Ammon's horn (tissue), 1 donor: ENCODE measurements at places on chromosomes 1 and 21.

DNA sequence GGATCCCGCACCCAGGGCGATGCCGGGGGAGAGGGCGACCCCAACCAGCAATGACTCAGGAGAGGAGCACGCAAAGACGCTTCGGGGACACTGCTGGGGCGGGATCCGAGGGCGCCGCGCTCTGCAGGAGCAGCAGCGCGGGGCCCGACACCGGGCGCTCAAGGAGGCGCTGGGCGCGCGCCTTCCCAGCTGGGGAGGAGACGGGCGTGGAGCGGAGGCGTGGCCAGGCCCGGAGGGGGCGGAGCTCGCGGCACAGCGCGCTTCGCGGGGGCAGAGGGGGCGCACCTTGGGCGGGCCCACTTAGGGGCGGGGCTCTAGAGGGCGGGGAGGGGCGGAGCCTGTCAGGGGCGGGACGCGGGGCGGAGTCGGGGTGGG, 369 bp downstream of the SUMO3 start:
- DNase-seq = peak; percentile 95

DNA sequence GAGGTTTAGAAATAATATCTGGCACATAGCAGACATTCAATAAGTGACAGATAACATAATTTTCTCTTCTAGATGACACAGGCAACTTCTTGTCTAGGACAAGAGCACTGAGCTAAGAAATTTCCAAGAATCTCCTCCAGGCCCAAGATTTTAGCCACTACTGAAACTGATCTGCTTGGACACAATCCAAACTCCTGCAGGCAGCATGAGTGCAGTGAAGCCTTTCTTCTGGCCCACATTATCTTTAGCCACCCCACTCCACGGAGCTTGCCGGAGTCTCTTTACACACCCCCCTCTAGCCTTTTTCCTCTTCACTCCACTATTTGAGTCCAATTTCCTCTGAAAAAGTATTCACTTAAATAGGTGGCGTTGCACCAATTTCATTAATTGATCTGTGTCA, 142.9 kb upstream of the DUSP10 start:
- no peak for DNase-seq

DNA sequence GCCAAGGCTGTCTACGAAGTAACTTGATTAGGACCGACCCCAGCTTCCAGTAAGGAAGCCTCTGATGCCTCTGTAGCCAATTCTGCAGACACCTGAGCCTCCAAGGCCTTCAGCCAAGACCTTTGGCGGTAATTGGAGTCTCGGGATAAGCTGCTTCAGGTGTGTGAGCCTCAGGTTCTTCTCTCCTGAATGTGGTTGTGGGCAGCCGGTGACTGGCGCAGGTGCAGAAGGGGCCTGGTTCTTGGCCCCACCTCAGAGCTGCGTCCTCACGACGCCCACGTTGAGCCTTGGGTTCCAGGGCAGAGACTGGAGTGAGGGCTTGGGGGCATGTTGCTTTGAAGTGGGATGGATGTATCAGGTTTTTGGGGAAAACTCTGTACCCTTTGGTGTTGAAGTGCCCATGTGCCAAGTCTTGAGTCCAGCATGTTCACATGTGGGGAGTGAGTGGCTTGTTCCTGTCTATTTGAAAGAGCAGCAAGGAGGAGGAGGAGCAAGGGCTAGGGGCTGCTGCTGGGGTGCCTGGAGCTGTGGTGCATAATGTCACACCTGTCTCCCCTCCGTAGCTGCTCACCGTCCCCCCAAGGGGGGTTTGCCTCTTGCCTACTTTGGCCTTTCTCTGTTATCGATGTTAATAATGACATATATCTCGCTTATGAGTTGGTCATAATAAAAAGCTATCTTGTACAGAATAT, 1.4 kb downstream of the PSEN2 start:
- DNase-seq = no peak

DNA sequence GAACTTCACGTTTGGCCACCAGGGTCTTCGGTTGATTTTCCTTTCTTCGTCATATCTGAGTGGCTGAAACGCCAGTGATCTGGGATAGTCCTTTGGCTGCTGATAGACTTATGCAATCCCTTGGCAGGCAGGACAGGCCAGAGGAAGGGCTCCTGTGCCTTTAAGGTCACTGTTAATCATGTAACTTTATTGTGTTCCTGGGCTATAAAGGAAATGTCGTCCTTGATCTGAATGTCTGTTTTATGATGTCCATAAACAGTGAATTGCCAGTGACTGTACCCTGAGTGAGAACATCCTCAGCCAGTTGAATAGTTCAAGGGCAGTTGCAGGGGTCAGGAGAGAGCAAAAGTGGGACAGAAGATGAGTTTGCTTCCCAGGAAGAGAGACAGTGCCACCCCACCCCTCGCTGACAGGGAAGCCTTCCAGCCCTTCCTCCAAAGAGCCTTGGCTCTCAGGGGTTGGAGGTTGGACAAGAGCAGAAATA, 68.0 kb downstream of the PDE9A start:
- no peak for DNase-seq

GRCh38 chr1:119935373-119935772, 39.1 kb upstream of the ADAM30 start:
- DNase-seq = no peak

- no peak for DNase-seq
These were observed 35.5 kb downstream of the CRP start for GRCh38 chr1:159678939-159679338.

GRCh38 chr1:199753513-199753912, 274.0 kb upstream of the NR5A2 start:
- DNase-seq = no peak

GRCh38 chr1:152164517-152165136, 5.6 kb upstream of the RPTN start:
- no peak for DNase-seq

DNA sequence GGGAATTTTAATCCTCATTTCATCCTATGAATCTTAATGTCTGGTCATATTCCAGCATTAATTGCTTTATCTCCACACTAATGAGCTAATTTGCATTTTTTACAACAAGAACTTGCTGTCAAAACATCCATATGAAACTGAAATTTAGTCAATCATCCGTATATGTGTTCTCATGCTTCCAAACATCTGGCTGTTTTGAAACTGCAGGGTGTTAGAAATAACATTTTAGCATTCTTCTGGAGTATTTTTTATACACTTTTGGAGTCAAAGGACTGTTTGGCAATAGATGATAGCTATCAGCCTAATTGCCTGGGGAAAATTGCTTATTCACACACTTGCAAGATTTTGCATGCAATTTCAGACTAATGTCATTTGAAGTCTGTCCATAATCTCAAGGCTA, 1639.3 kb downstream of the KCNT2 start:
- DNase-seq = no peak

- peak; percentile 76 for DNase-seq
These were observed at the start of gene FAM43B for GRCh38 chr1:20551945-20552727. FAM43B (plus strand) TSS chr1:20552573; CDS start chr1:20552974, 401 bp downstream.

- DNase-seq = no peak
These were observed 9.9 kb downstream of the GIPC2 start for GRCh38 chr1:78055565-78056132.

- no peak for DNase-seq
These were observed 29.8 kb upstream of the BMP8B start for GRCh38 chr1:39818482-39818881.
